ENCODE measurements at places on chromosomes 16 and 17.

DNA sequence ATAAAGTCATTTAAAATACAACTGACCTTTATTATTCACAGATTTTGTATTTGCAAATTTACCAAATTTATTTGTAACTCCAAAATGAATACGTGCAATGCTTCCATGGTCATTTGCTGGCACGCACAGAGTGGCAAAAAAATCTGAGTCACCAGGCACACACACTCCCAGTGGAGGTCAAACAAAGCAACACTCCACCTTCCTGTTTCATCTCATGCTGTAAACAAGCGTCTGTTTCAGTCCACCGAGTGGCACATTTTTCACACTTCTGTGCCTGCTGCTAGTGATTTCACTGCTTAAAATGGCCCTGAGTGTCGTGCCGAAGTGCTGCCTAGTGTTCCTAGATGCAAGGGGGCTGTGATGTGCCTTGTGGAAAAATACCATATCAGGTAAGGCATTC is 17.8 kb upstream of the ITGAE start:
- no peak for DNase-seq

- DNase-seq: no peak
Measured at GRCh38 chr17:1552932-1553331, 9.7 kb downstream of the PITPNA start.

DNA sequence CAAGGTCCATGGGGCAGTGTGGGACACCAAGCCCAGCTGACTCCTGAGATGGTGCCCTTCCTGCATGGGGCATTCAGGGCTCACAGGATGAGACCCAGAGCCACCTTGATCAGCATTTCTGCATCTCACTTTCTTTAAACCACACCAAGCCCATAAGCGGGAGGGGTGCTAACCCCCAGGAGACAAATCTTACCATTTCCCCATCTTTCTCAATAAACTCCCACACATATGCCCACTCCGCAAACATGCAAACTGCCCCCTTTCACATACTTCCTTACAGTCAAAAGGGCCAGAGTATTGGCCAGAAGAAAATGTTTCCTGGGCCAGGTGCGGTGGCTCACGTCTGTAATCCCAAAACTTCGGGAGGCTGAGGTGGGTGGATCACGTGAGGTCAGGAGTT is 3.7 kb upstream of the SLC39A11 start:
- no peak for DNase-seq

DNA sequence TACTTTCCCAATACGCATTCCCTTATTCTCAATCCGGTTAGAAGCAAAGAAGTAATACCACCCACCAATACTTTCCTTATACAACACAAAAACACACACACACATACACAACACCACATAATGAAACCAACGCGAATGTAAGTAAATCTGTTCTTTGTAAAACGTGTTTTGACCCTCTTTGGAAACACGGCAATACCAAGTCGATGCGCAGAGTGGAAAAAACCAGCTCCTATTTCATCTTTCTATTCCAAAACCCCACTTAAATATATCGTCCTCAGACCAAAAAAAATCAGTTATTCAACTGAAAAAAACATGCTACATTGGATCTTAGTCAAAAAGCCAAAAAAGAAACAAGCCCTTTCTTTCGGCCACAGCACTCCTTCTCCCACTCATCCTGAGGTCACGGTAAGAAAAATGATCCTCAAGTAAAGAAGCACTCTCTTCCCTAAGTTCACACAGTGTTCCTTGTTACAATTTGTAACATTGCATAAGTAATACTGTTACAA is 31.0 kb upstream of the ARL4D start:
- DNase-seq: no peak

GRCh38 chr16:58040945-58041627 is 15.5 kb downstream of the MMP15 start:
- no peak for DNase-seq

DNA sequence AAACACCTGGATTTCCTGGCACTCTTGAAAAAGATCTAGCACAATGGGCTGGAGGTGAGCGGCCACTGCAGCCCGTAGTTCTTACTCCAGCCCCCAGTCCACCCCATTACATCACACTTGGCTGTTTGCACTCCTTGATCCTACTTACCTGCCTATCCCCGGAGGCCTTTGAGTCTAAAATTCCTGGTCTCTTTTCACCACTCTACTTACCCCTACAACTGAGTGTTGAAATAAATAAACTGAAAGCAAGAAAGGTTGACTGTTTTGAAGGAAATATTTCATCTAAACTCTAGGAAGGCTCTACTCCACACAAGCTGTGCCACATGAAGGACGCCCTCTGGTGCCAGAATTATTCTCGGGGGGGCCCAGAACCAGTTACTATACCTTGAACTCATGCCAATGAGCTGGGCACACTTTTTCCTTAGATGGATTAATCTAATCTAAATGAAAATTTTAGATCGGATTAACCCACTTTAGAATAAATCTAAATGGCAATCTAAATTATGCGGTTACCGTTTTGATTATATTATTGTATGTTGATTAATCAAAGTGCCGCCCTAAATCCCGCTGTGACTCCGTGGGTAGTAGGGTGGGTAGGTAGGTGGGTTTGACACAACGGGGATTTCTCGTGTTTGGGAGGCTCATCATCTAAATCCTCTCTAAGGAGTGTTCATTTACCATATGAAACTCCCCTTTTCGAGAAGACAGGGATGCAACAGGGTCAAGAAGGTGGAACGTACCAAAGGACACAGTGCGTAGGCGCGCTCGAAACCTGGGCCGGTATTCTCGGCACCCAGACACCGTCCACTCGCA is 651 bp upstream of the EIF1 start:
- peak; percentile 84 for DNase-seq

GRCh38 chr17:54899201-54899600 is 1.5 kb upstream of the TOM1L1 start:
- no peak for DNase-seq

DNA sequence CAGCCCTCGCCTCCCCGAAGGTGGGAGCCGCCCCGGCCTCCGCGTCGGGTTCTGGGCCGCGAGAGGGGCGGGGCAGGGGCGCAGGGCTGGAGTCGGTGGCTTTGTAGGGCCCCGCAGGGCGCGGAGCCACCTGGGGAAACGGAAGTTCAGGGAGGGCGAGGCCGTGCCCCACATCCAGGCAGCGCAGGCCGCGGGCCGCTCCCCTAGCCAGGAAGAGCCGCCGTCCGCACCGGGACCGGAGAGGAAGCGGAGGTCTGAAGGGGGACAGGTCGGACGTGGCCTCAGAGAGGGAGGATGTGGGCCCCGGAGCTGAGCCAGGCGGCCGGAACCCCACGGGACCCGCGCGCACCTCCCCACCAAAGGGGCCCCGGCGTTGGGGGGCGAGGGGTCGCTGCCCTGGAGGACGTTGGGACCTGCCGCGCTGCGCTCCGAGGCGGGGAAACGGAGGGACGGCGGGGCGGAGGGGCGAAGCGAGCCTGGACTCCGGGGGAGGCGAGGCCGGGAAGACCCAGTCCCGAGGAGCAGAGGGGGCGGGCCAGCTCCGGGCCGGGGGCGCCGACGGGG is 482 bp upstream of the SLC16A3 start:
- no peak for DNase-seq

DNA sequence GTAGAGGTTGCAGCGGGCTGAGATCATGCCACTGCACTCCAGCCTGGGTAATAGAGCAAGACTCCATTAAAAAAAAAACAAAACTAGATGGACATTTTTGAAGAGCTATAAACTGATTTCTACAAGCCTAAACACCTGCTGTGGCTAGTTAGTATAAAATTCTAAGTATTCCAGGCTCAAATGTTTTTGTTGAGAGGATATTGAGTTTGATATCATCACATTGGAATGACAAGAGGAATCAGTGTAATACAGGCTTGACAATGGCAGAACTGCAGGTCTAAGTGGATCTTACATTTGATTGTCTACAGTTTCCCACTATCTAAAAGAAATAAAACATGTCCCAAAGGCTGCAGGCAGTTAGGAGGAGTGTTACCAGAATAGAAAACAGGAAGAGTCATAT is 23.9 kb upstream of the DLX3 start:
- DNase-seq: no peak

- no peak for DNase-seq
Measured at GRCh38 chr16:6377956-6378355, 954.7 kb upstream of the RBFOX1 start.

DNA sequence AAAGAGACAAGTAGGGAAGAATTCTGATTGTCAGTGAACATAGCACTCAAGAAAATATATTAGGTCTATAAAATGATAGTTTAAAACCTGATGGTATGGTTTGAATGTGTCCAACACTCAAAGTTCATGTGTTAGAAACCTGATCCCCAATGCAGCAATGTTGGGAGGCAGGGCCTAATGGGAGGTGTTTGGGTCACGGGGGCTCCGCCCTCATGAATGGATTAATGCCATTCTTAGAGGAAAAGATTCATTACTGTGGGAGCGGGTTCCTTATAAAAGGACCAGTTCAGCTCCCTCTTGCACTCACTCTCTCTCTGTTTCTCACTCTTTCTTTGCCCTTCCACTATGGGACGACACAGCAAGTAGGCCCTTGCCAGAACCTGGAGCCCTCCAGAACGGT is 41.5 kb upstream of the SLC47A1 start:
- no peak for DNase-seq

GRCh38 chr17:48439110-48439850 is 9.3 kb upstream of the SKAP1 start:
- no peak for DNase-seq

GRCh38 chr17:45871718-45872117 is 22.6 kb upstream of the MAPT start:
- no peak for DNase-seq

DNA sequence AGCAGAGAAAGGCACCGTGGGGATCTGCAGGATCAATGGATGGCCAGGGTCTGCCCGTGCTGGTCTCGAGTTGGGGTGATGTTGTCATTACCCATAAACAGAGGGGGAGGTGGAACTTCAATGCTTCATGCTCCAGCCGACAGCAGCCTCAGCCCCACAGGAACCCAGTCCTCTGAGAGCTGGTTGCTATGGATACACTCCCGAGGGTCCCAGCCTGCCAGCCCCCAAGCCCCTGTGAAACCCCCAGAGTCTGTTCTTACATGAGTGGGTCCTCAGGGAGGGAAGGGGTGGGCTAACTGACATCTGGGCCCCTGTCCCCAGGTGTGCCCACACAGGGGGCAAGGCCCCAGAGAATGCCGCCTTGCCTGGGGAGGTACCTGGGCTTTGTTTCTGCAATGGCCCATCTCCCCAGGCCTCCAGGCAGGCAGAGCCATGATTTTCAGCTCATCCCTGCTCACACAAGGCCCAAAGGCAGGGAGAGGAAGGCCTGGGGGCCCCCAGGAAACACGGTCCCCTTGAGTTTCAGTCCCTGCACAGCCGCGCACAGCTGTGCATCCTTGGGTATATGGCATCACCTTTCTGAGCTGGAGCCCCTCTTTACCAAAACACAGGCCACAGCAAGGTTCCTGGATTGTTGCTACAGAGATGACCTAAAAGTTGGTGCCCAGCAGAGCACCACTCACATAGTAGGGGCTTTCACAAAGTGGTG is 223.7 kb downstream of the ZNF423 start:
- DNase-seq: no peak

- DNase-seq: no peak
Measured at GRCh38 chr16:4032768-4033167, 83.5 kb downstream of the ADCY9 start.

GRCh38 chr16:87324411-87325275 is 7.5 kb upstream of the C16orf95 start:
- DNase-seq: no peak

DNA sequence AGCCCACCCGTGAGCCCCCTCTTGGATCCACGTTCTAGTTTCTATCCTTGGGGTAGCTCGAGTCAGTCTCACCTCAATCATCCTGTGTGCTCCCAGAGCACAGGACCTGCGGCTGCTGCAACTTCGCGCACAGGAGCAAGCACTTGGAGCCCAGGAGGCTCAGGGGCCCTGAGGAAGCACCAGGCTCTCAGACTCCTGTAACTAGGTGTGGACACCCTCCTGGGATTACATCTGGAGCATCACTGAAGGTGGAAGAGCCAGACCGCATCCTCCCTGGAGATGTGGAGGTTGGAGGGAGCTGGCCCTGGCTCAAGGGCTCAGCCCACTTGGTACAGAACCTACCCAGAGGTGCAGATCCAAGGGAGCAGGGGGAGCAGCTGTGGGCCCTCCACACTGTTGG is 2.7 kb downstream of the HBQ1 start:
- DNase-seq: no peak

DNA sequence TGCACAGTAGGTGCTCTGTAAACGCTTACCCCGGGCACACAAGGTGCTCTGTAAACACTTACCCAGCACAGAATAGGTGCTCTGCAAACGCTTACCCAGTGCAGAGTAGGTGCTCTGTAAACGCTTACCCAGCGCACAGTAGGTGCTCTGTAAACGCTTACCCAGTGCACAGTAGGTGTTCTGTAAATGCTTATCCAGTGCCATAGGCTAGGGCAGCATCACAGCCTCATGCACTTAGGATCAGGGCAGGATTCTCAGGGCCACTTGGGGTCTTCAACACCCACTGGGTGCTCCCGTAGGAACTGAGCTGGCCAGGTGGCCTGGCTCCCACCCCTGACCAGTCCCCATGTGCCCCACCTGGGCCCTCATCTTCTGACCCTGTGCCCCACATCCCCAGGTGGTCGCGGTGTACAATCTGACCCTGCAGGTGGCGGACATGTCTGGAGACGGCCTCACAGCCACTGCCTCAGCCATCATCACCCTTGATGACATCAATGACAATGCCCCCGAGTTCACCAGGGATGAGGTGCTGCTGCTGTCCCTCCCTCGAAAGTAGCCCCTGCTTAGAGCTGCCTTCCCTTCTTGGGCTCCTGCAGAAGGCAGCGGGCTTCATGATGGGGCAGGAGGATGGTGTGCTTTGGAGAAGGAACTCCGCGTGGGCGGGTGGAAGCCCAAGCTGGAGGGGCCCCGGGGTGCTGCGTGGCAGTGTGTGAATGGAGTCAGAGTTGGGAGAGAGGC is 13.1 kb downstream of the SLC22A31 start:
- no peak for DNase-seq

GRCh38 chr17:63364944-63365343 is 81.2 kb downstream of the CYB561 start:
- no peak for DNase-seq

GRCh38 chr16:27432558-27432957 is 30.6 kb downstream of the IL21R start:
- no peak for DNase-seq

- DNase-seq: no peak
Measured at GRCh38 chr17:69954241-69954925, 120.6 kb upstream of the KCNJ16 start.

GRCh38 chr17:80294210-80294609 is 33.6 kb downstream of the RNF213 start:
- no peak for DNase-seq

GRCh38 chr17:31488982-31489294 is 97.5 kb downstream of the RAB11FIP4 start:
- no peak for DNase-seq

- DNase-seq: no peak
Measured at GRCh38 chr16:14077918-14078317, 6.8 kb downstream of the MRTFB start.

- no peak for DNase-seq
Measured at GRCh38 chr17:9232591-9233270, 211.4 kb downstream of the NTN1 start.

- no peak for DNase-seq
Measured at GRCh38 chr16:54342966-54343365, 56.4 kb upstream of the IRX3 start.
